ENCODE measurements at places on chromosomes 13 and 19.

DNA sequence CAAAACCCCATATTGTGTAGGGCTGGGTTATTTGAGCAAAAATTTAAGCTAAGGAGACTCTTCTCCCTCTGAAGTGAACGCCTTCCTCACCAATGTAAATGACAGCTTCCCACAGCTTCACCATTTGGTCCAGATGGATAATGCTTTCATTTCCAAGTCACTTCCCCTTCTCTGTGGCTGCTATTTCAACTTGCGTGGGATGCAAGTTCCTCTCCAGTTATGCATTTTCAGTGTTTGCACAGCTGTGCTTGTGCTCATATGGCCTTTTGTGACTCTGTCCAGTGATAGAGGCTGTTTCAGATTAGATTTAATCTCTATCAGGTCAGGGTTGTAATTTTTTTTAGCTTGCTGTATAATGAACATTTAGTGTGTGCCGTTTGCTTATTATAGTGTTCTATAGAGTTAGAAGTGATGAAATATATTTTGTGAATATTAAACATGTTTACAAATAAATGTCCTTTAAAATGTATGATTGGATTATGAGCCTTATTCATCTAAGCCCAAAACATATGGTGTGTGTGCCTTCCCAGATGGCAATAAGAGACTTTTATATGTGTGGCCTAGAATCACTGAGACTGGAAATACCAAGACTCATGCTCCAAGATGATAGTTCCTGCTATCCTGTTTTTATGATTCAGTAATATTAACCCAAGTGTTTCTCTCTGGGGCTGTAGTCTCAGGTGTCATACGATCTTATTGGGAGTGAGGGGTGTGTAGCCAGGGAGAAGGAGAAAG is 86.6 kb downstream of the TNFRSF19 start:
- no peak for DNase-seq

DNA sequence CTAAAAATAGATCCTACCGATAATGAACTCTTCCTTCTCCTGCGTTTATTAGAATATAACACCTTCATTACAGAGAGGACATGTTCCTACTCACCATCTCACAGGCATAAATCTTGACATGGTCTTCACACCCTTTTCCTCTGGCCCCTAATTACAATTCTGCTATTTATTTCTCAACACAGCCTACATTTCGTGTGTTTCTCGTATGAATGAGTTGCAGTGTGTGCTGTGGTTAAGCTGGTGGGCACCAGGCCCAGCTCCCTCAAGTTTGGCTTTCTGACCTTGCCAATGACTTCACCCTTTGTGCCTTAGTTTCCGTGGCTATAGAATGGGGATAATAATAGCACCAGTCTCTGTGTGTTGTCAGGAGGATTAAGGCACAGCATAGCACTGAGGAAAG is 12.3 kb upstream of the KATNAL1 start:
- no peak for DNase-seq

GRCh38 chr13:107192289-107192688 is 624.4 kb upstream of the ARGLU1 start:
- DNase-seq = no peak

DNA sequence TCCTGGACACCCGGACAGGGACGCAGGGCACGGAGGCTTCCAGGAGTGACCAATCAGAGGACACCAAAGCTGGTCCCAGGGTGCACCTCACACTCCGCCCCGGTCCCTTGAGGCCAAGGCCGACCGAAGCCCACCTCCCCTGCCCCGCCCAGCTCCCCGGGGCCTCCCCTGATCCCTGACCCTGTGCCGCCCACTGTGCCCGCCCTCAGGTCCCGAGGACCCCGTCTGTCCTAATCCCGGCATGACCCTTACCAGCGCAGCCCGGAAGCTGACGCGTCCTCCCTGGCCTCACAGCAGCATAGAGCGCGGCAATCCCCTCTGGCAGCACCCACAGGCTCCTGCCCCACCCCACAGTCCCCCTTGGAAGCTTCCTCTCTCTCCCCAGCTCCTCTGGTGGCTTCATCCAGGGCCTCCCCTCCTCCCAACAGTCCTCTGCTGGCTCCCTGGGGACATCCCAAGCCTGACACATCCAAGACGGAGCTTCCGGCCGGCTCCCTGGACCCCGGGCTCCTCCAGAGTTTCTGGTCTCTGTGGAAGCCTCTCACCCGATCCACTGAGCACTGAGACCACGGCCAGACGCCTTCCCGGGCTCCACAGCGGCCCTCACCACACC is 7.4 kb upstream of the CDC34 start:
- DNase-seq = no peak

- no peak for DNase-seq
Observed at GRCh38 chr19:5786593-5787408, 2.3 kb upstream of the PRR22 start.

DNA sequence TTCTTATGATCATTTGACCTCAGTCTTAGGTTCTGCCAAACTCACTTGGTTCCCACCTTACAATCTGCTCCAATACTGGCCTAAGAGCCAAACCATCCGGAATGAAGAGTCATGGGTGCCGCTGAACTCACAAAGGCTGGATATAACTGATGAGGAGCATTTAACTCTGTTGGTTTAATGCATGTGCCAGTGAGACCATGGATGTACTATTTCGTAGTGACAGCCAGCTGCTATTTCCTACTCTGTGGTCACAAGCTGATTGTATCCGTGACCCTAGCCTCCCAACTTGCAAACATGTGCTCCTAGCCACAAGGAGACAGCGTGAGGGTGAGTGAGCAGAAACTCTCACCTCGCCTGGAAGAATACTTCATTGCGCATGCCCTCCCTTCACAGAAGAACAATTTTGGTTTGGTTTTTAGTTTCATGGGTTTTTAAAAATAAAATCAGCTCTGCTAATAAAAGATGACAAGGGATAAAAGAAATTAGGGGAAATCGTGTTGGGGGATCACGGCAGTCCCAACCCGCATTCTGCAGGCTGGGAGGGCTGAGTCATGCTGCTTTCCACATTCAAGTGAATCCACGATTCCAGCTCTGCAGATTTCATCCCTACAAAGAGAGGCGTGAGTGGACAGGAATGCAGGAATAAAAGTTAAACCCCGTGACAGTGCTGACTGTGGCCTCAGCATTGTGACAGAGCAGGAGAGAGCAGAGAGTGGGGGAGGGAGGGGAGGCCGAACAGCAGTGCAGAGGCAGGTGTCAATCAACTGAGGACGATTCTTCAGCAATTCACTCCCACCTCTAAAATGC is 66.8 kb upstream of the RAP2A start:
- DNase-seq = no peak

DNA sequence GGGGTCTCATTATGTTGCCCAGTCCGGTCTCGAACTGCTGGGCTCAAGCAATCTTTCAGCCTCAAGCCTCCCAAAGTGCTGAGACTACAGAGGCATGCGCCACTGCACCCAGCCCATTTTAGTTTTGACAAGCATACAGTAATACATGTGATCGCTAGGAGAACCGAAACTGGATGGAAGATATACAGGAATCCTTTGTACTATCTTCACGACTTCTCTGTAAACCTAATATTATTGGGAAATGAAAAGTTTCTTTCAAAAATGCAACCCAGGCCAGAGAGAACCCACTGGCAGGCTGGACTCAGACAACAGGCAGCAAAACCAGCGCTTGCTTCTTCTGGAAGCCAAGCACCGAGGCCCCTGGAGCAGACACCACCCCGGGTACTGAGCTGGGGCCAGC is 9.4 kb downstream of the C19orf12 start:
- no peak for DNase-seq

- no peak for DNase-seq
Observed at GRCh38 chr13:27174766-27175455, 3.3 kb upstream of the USP12 start.

DNA sequence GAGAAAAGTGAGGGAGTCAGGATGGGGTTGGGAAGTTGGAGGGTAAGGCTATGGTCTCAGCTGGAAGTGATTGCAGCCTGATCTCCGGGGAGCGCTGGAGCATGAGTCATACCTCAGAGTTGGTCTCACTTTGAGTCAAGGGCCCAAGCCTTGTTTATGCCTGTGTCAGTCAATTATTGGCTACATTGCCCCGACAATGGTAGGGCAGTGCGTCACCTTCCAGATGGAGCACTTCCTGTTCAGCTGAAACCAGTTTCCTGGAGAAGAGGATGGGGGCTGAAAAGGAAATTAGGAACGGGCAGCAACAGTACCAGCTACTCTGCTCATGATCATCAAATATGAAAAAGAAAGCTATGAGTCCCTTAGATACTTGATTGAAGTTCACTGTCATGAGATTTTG is 60.4 kb downstream of the ADGRE1 start:
- DNase-seq = peak; percentile 38

GRCh38 chr19:42697884-42698283 is 42.4 kb downstream of the PSG3 start:
- no peak for DNase-seq

DNA sequence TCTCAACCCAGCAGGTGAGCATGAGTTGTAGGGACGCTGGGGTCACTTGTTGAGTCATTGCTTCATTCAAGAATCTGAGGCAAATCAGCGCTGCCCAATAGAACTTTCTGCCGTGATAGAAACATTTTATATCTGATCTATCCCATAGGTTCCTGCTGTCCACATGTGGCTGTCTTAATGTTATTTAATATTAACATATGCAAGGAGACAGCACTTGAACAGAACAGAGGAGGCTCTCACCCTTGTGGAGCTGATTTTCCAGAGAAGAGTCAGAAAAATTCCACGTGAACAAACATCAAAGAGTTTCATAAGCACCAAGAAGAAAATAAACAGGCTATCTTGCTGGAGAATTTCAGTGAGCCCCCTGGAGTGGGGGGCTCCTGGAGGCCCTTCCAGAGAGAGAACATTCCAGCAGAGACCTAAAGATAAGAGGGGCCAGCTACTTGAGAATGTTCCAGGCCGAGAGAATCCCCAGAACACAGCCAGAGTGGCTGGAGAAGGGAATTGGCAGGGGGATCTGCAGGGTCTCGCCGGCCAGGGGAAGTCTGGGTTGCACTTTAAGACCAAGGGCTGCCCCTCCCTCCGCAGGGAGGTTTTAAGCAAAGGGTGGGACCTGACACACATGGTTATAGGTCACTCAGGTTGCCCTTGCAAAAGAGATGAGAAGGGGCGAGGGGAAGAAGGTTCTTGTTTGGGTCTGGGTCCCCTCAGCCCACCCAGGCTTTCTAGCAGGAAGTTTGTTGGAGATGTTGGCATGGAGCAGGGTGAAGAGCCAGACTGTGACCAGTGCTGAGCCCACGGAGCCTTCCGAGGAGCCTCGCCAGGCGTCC is 135.7 kb downstream of the CRYL1 start:
- no peak for DNase-seq

DNA sequence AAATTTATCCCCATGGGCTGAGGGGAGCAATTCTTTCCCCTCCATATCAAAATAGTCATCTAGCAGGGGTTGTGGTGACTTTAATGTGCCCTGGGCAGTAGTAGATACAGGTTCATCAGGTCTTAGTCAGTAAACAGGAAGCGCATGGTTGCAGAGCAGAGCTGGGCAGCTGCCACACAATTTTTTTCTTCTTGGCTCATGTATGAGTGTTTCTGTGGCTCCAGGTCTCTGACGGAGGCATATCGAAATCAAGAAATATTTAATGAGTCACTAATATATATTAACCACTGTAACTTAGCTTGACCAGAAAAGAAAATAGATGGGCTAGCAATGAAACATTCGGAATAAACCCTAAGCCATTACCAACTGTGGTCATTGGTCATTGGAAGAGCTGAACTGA is 68.4 kb upstream of the UBL3 start:
- no peak for DNase-seq

- DNase-seq = peak; percentile 84
Observed at GRCh38 chr19:3304871-3305423, 61.4 kb upstream of the NFIC start.
